Stimulated activated CD8-positive, alpha-beta memory T cell treated with anti-CD3 and anti-CD28 coated beads, Interleukin-2, amount 100 ng/mL, for 1 hour (primary cell): ENCODE measurements at places on chromosomes 1 and 21.

DNA sequence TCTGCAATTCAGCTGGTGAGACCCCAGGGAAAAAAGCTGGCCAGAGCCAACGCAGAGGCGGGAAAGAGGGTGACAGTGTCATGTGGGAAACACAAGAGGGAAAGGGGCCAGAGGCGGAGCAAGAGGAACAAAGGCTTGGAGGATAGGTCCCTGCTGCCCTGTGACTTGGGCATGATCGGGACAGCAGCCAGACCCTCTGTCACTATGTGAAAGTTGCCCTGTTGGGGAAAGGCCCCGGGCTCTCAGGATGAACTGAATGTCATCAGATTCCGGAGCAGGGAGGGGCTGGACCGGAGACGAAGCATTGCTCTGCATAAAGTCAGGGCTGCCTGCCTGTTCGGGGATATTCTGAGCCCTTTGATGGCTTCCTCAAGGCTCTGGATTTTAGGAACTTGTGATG lies 5.7 kb upstream of the ELF3 start:
- no peak for DNase-seq

- DNase-seq: peak; percentile 13
Observed at GRCh38 chr1:184753608-184754475, 816 bp downstream of the EDEM3 start.

DNA sequence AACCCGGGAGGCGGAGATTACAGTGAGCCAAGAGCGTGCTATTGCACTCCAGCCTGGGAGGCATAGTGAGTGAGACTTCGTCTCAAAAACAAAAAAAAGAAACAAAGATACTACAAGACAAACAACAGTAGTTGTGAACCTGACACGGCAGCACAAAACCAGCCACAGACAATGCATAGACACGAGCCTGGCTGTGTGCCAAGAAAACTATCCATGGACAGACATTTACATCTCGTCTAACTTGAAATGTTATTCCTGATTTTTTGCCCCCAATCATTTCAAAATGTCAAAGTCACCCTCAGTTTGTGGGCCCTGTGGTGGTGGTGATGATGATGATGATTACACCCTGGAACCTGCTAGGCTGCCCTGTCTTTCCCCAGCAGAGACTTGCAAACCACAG lies 6.3 kb downstream of the KLHL21 start:
- no peak for DNase-seq

- DNase-seq: no peak
Observed at GRCh38 chr21:44916965-44917364, 3.7 kb downstream of the ITGB2 start.

DNA sequence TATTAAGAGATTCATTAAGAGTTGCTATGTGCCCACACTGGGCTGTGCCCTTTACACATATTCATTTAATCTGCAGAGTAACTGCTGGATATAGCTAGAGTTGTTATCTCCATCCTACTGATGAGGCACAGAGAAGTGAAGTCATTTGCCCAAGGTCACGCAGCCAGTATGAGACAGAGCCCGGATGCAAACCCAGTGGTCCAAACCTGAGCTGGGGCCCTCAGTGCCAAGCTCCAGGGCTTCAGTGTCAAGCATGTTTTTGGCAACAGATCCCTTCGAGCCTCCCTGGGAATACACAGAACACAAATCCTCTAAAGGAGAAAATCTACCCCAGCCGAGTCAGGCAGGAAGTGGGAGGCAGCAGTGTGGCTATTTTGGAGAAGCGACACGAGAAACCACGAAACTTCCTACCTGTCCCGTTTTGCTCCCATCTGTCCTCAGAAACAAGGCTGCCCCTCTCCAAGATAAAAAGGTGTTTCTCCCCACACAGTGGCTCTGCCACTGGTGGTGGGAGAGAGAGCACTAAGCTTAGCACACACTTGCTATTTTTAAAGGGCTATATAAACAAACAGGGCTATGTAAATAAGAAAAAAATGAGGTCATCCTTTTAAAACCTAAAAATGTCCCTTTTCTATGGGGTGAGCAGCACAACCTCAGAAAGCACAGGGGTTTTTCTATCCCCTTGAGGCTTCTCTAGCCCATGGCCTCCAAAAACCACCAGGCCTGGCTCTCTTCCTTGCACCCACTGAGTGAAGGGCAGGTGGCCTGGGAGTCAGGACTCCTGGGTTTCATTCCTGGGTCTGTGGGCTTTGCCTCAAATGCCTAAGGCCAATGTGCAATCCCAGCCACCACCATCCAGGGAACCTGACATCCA lies 138.6 kb upstream of the EDN2 start:
- DNase-seq: no peak

GRCh38 chr1:40096646-40096976 lies 441 bp downstream of the PPT1 start:
- DNase-seq: no peak
